NCI-H446 (cell line): ENCODE measurements at places on chromosomes 7 and 10.

DNA sequence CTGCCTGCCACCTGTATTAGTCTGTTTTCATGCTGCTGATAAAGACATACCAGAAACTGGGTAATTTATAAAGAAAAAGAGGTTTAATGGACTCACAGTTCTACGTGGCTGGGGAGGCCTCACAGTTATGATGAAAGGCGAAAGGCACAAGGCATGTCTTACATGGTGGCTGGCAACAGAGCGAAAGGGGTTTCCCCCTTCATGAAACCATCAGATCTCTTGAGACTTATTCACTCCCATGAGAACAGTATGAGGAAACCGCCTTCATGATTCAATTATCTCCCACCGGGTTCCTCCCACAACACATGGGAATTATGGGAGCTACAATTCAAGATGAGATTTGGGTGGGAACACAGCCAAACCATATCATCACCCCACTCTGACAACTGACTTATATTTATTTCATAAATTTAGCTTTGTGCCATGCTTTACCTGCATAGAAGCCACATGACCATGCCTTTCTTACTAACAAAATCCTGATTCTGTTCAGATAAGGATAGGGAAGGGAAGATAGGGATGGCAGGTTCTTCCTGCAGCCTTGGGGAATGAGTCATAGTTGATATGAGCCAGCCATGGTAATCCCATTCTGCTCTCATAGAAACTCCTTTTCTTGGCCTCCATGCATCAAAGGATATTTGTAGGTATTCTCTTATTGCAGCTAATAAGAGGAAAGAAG, 191.3 kb upstream of the AGK start:
- no peak for DNase-seq

DNA sequence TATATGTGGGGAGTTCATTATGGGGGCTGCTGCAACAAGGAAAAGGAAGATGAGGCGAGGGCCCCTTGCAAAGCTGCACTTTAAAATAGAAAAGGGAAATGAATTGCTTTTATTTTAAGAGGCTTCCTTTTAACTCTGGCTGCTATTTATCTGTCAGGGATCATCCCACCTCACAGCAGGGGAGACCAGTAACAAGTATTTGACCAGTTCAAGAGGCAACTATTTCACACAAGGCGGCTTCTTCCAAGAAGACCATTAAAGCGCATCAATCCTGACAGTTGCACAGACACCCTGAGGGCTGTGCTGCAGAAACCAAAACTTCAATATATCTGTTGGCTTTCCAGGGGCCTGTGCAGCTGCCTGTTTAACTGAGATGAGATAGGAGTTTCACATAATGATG, 1009.2 kb downstream of the SORCS3 start:
- DNase-seq = no peak

DNA sequence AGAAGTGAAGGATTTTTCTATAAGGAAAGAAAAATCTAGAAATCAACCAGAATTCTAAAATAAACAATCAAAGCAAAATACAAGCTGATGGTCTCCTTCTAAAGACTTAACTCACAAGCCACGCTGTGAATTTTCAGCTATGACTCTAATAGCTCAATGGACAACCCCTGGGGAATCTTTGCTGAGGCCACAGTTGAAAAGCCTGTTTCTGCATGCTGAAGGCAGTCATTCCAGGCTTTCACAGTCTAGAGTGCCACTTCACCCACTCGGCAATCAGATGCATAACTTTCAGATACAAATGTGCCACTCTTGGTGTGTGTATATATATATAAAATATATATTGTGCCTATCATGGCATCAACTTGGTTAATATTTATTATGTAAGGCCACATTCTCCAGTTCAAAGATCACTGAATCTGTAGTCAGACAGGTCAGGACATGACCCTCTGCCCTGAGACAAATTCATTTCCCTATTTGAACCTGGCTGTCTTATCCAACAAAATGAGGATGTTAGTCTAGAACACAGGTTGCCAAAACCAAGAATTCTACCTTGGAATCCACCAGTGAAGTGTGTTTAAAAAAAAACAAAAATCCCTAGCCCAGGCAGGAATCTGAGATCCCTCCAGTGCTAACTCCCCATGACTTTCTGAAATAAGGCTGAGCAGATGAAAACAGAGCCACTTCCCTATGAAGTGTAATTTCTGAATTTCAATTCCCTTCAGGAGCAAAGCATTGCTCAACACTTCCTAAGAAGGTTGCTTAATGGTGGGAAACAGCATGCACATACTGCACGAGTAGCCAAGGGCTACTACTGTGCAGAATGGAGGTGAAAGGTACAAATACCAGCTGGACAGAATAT, 9.9 kb downstream of the LIPA start:
- DNase-seq = no peak

GRCh38 chr7:93569189-93569588, 5.3 kb downstream of the CALCR start:
- no peak for DNase-seq

DNA sequence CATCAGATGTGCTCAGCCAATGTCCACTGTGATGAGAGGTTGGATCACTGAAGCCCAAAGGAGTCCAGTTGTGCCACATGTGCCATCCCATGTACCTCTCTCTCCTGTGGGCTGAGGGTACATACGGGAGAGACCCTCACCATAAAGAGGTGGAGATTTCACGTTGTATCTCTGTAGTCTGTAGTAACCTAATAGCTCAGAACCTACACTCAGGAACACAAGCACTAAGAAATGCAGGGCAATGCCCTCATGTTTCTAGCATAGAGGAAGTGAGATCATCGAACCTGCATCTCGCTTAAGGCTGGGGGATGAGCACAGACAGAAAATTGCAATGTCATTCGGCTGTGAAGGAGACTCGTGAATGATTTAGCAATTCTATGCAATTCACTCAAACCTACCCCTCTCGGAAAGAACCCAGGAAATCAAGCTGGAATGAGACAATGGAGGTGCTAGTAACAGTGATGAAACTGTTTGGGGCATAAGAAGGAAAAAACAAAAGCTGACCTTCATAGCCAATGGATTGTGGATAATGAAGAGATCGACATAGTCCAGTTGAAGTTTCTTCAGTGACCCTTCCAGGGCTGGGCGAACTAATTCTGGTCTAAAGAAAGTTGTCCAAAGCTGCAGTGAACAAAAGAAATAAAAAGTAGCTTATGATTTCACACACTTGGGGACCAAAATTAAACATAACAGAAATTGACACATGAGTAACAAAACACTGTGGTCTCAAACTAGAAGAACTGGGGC, 80.3 kb upstream of the UCN3 start:
- no peak for DNase-seq

- no peak for DNase-seq
Observed at GRCh38 chr7:69042138-69042537, 556.1 kb upstream of the AUTS2 start.

- DNase-seq = peak; percentile 45
Observed at GRCh38 chr7:116524609-116525297, at the start of gene CAV1. Gene CAV1, plus strand, starts transcription at chr7:116525036. Its CDS starts 27 bp downstream, at chr7:116525063.

- DNase-seq = no peak
Observed at GRCh38 chr10:114087655-114088054, 44.0 kb downstream of the ADRB1 start.

GRCh38 chr10:112539340-112539739, 92.3 kb downstream of the VTI1A start:
- no peak for DNase-seq

DNA sequence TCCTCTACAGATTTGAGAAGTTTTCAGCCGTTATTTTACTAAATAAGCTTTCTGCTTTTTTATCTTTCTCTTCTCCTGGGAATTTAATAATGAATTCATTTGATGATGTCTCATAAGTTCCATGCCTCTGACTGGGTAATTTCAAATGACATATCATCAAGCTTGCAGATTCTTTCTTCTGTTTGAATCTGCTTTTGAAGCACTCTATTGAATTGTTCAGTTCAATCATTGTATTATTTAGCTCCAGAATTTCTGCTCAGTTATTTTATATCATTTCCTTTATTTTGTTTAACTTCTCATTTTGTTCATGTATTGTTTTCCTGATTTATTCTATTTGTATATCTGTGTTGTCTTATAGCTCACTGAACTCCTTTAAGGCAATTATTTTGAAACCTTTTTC, 196.9 kb upstream of the CNTNAP2 start:
- DNase-seq = no peak

GRCh38 chr10:68811314-68812009, 15.9 kb upstream of the STOX1 start:
- no peak for DNase-seq

DNA sequence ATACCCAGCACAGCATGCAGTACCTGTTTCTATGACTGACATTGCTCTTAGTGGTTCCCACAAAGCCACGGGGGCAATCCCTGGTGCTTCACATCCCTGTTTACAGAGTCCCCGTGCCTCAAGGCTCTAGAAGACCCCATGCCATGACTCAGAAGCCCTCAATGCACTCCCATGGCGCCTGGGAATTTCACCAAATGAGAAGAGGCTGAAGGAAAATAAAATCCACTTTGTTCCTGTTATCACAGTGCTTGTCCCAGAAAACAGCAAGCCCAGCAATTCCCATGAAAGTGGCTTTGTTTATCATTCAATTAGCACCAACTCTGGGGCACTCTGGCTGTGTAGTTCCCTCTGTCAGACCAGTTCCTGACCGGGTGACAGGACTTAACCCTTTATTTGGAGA, 268.3 kb downstream of the TNS3 start:
- no peak for DNase-seq

GRCh38 chr7:128265906-128266300, 24.8 kb downstream of the LEP start:
- DNase-seq = no peak

GRCh38 chr10:91683975-91684374, 51.1 kb upstream of the PPP1R3C start:
- no peak for DNase-seq

GRCh38 chr7:112880818-112881418, 90.7 kb upstream of the TMEM168 start:
- no peak for DNase-seq

GRCh38 chr7:7476381-7476780, 59.3 kb downstream of the COL28A1 start:
- DNase-seq = no peak

DNA sequence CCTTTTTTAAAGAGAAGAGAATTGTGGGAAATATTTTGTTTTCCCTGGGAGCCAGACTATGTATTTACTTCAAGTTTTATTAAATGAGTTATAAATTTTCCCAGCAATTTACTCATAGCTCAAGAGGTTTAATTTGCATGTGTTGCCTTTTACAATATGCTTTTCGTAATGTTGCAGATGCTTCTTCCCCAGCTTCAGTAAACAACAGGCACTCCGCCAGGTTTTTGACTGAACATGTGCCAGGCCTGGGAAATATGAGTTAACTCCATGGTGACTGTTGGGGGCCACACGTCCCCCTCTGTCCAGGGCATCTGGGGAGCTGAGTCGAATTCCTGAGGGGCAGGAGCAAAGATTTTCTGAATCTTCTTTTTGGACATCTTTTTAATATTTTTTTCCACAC, 545.7 kb downstream of the LRMDA start:
- peak; percentile 22 for DNase-seq

DNA sequence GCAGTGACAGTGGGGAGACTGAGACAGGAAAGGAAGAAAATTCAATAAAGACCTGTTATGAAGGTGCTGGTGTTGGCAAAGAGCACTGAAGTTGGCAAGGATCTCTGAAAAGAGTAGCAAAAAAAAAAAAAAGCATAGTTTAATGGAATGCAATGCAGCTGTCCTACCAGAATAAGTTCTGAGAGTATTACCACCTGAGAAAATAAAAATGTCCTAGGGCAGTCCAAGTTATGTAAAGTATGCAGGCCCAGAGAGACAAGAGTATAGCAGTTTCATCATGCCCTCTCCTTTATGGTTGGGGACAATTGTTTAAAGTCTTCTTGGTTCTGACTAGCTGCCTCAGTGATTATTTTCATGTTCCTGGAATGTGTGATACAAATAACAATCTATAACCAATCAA, 1092.8 kb downstream of the SORCS3 start:
- DNase-seq = no peak

DNA sequence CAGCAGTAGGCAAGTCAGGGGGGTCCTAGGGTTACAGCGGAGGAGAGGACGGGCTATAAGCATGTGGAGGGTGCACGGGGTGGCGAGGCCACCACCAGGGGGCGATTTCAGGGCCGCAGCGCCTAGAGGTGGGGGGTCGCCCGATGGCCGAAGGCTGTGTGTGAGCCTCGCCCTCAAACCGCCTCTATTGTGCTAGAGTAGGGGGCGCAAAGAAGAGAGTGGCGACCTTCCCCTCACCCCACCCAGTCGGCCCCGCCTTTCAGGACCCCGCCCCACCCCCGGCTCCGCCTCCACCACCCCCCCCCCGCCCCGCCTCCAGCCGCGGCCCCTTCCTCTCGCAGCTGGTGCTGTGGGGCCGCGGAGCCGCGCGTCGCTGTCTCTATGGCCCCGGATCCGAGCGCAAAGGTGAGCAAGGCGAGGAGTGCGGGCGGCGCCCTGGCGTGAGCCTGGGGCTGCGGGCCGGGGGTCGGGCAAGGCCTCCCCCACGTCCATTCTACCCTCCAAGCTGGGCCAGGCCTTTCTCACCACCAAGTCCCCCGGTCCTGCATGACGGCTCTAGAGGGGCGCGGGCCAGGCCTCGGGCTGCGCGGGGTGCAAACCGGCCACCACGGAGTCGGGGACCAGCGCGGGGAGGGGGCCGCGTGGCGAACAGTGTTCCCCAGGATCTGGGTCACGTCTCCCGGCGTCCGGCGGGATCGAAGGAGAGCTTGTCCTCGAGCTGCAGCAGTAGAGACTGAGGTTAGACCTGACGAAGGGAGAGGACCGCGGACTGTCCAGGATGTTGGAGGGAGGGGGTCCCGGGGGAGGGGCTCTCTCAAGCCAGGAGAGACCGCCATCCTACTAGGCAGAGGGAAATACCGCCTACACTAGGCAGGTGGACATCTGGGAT, at the start of gene SEMA4G:
Gene SEMA4G, plus strand, starts transcription at position 318 of the 889 bp plus-strand sequence. CDS start 3,409 bp downstream, outside the sequence.
- peak; percentile 18 for DNase-seq

- DNase-seq = no peak
Observed at GRCh38 chr7:148912151-148912550, 28.1 kb upstream of the EZH2 start.

DNA sequence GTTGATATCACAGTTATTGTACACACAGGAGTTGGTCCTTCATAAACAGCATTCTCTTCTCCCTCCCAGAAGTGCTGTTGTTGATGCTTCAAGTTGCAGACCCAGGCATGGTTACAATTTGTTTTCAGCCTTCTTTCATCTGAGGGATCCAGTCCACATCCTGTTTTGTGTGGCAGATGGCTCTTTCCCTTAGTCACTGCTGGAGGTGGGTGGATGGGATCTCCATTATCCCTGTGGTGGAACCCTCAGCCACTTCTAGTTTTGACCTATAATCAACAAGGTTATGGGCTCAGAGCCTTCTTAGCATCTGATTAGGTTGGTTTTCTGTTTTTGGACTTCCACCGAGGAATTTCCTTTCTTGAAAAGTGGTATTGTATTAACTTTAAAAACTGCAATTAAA, 214.2 kb downstream of the SH2D4B start:
- no peak for DNase-seq

- no peak for DNase-seq
Observed at GRCh38 chr10:57460540-57460939, 807.2 kb downstream of the IPMK start.

- DNase-seq = no peak
Observed at GRCh38 chr10:29252811-29253689, 35.8 kb upstream of the LYZL1 start.

- DNase-seq = no peak
Observed at GRCh38 chr7:108046952-108047506, 44.1 kb upstream of the LAMB1 start.

GRCh38 chr7:133846203-133846945, 280.8 kb upstream of the LRGUK start:
- DNase-seq = no peak
